Panc1 (cell line): ENCODE measurements at places on chromosomes 16 and 17. TPM values are rescaled to one million over a fixed set of nuclear protein-coding genes. Genes with fewer than 3 reads are reported as not detected.

DNA sequence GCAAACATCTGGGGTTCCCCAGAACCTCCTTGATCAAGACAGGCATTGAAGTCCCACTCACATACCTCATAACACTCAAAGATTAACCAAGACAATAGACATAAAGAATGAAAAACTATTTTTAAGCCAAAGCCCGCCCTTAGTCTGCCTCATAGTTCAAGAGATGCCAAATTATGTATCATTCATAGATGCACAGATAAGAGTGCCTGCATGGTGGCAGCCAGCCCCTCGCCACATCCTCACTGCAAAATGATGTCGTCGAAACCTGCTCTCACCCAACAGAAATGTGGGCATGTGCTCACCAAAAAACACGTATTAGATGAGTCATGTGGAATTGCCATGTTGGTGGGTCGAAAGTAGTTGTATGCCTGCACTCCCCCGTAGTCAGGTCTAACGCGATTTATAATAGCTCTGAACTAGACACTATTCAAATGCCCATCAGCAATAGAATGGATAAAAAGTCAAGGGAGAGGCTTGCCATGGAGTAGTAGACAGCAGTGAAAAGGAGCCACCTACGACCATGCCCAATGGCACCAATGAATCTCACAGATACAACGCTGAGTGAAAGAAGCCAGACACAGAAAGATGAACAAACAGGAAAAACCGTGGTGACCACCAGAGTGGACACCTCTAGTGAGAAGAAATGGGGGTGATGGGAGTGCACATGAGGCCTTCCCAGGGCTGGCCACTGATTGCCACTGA is 64.8 kb downstream of the C16orf95 start:
- DNase-seq, result no peak

GRCh38 chr17:19264681-19265080 is 27.5 kb downstream of the EPN2 start:
- no peak for DNase-seq

- no peak for DNase-seq
Observed at GRCh38 chr17:30454635-30455034, 22.6 kb upstream of the GOSR1 start.

DNA sequence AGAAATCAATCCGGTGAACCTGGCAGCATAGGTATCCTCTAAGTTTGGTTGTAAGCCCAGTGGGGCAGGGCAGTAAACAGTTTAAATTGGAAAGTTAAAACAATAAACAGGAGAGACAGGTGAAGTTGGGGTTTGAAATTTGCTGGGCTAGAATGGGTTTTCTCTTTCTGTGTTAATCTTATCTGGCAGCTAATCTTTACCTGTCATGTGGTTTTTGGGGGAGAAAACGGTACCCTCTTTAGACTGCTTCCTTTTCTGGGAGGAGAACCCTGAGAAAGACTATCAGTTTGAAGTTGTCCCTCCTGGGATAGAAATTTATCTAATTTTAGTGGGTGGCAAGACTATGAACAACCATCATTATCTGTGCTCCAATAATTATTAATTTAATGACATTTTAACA is 24.0 kb downstream of the CDH13 start:
- no peak for DNase-seq

- no peak for DNase-seq
Observed at GRCh38 chr16:54890381-54890780, 40.3 kb upstream of the IRX5 start.

- DNase-seq, result no peak
Observed at GRCh38 chr17:18025241-18025944, 13.6 kb downstream of the ATPAF2 start.

DNA sequence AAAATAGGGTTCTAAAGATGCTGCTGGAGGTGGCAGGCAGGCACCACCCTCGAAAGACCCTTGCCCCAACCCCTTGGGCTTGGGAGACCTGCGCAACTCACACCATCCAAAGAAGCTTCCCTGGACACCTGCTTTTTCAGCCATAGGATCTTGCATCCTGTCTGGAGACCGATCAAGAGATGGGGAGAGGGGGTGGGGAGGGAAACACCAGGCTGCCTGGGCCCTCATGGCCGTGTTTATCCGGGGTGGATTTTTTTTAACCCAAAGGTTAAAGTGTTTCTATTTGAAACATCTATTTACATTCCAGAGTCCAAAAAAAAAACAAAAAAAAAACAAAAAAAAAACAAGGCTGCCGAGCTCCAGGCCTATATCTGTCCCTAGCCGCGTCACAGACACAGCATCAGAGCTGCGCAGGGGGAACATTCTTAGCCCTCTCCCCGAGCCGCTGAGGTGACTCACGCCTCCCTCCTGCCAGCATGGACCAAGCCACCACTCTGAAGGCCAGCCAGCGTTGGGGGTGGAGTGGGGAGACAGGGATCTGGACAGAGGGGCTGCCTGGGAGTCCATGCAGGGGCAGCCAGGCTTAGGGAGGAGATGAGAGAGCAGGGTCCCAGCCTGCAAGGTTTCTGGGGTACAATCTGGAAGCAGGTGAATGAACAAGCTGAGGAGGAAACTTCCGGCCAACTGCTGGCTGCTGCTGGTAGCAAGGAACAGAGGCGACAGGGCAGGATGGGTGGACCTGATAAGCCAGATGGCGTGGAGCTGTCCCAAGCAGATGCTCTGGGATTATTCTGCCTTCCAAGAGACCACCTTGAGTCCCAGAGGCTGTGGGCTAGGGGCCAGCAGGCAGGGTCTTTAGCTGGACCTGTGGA is 14.8 kb downstream of the HDAC5 start:
- no peak for DNase-seq

GRCh38 chr17:2222301-2222700 is 81.3 kb downstream of the SMG6 start:
- DNase-seq, result no peak

DNA sequence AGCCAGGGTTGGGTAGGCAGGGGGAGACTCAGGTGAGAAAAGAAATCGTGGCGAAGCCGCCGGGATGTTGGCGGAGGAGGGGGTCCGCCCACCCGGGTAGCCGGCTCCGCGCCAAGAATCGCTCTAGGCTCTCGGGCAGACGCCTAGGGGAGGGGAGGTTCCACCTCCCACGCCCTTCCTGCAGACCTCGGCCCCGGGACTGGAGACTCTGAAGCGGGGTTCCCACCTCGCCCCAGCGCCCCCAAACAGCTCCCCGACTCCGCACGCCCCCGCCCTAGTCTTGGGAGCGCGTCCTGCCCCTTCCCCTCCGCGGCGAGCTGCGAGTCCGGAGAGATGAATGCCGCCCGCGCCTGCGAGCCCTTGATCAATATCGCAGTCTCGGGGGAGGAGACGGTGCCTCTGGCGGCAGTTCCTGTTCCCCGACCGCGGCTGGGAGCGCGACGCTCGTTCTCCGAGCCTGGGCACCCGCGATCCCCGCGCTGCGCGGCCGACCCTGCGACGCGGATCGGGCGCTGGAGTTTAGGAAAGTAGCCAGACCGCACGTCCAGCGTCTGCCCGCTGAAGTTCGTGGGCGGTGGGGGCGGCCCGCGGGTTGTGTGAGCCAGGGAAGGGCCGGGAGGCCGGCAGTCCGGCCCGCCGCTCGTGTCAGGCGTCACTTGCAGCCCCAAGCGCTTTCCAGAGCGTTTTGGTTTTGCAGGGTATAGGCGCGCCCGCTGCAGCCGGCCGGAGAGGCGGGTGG is 790 bp downstream of the CRHR1 start:
- DNase-seq, result no peak

GRCh38 chr16:75114179-75114945 is 2.2 kb downstream of the LDHD start:
- DNase-seq, result no peak

DNA sequence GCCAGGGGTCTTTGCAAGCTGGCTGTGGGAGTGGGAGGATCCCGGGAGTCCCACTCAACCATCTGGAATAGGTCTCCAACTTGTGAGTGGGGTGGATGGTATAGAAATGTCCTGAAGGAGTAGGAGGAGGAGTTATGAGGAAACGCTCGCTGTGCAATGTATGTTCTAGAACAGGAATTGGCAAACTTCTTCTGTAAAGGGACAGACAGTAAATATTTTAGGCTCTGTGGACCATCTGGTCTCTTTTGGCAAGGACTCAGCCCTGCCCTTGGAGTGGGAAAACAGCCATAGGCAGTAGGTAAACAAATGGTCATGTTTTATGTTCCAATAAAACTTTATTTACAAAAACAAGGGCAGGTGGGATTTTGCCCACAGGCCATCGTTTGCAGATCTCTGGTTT is 149.2 kb downstream of the NPIPB5 start:
- no peak for DNase-seq

GRCh38 chr17:2986925-2987324 is 76.5 kb downstream of the OR1D5 start:
- no peak for DNase-seq

GRCh38 chr17:50052241-50052796 is 3.6 kb upstream of the ITGA3 start:
- DNase-seq, result no peak

GRCh38 chr16:23013484-23013883 is 135.8 kb downstream of the USP31 start:
- no peak for DNase-seq

DNA sequence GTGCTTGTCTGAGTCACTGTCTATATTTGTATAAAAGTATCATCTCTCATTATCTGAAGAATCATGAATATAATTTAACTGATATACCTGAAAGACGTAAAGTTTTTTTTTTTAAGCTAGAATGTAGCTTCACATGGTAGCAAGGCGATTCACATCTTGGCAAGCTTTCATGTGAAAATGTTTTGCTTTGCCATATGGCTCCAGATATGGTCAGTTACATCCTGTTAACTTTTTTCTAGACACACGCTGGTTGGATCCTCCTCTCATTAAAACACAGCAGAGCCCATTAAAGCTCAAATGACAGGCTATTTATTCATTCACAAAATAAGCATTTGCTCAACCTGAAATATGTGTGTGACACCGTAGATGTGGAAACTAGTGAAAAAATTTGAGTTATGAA is 412.8 kb downstream of the KIF2B start:
- no peak for DNase-seq

- DNase-seq, result no peak
Observed at GRCh38 chr16:51562891-51563290, 411.8 kb upstream of the SALL1 start.

- DNase-seq, result no peak
Observed at GRCh38 chr17:75125984-75126383, 5.6 kb downstream of the NT5C start.

- DNase-seq, result no peak
Observed at GRCh38 chr16:80009971-80010659, 409.6 kb upstream of the MAF start.

The ITGAL gene
- 0.54 TPM for total RNA-seq

The MEIOC gene
- total RNA-seq, result 0.82 TPM

The CIBAR2 gene
- total RNA-seq, result not detected

The SPNS3 gene
- 0.10 TPM for total RNA-seq

The PLA2G10 gene
- 0.23 TPM for total RNA-seq

The SOX8 gene
- 1.8 TPM for total RNA-seq
